ENCODE measurements at places on chromosomes 7 and 10.

DNA sequence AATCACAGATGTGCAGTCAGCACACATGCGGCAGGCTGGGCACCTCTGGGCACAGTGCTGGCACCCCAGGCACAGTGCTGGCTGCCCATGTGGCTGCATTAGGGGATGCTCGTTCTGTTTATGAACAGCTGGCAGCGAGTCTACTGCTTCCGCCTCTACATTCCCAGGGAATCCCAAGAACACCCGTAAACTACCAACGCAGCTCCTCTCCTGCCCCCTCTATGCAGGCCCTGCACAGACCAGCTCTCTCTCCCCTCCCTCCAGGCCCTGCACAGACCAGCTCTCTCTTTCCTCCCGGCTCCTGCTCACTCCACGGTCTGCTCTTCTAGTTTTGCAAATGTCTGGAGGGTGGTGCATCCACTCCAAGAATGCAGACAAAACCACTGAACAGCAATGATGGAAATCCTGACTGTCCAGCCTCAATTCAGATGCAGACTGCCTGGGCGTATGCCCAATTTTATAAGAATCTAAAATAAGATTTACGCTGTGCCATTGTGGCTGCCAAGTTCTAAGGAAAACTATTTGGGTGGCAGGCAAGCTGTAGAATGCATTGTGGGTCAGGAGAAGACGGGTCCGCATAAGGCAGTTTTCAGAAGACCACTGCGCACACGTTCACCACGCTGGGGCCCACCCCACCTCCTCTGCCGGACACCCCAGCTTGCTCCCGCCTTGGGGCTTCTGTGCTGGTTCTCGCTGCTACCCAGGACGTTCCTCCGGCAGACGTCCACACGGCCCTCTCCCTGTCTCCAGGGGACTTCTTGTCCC is 234.6 kb downstream of the ZMYND11 start:
- DNase-seq: no peak

GRCh38 chr10:79390551-79391229 is 43.4 kb downstream of the PPIF start:
- DNase-seq: peak; percentile 26

DNA sequence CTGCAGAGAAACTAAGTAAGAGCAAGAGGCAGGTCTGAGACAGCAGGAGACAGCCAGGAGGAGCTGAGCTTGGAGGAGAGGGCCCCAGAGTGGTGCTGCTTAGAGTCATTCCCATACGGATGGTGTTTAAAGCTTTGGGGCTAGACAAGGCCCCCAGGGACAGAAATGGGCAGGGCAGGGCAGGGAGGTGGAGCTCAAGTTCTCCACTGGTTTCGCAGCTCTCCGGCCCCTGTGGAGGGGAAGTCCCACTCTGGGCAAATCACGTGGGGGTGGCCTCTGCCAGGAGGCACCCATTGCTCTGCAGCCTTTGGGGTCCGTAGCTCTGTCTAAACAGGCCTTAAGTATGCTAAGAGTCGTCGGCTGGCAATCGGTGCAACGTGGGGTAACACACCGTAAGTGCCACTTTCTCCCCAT is 1.0 kb upstream of the PTPRE start:
- DNase-seq: no peak

DNA sequence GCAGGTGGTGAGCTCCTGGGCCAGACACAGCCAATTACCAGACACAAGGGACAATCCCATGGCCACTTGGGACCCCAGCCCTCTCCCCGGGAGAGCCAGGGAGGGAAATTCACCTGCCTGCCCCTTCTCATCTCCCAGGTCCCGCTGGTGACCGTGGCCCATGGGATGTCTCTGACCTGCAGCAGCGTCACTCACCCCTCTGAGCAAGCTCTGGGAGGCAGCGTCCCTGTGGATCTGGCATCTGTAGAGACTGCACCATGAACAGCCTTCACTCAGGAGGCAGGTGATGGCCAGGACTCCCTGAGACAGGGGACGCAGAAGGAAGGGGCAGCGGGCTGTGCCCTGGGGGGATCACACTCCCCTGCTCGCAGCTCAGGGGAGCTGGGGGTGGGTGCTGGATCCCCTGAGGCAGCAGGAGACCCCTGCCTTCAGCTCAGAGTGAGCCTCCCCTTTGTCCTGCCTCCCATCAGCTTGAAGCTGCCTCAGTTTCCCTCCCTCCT is 90.8 kb downstream of the FOXL3 start:
- peak; percentile 11 for DNase-seq

GRCh38 chr7:22113041-22113440 is 167.3 kb upstream of the CDCA7L start:
- DNase-seq: no peak

DNA sequence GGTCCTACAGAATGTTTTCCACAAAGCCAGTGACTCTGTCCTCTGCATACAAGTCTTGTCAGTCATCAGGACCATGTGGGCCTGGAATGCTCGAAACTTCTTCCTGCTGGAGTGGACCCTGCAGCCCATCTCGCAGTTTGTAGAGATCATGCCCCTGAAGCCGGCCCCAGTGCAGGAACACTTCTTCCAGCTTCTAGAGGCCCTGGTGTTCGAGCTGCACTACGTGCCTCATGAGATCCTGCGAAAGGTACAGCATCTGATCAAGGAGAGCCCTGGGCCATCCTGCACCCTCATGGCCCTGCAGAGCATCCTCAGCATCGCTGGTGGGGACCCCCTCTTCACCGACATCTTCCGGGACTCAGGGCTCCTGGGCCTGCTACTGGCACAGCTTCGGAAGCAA is 46.5 kb downstream of the WDFY4 start:
- no peak for DNase-seq

DNA sequence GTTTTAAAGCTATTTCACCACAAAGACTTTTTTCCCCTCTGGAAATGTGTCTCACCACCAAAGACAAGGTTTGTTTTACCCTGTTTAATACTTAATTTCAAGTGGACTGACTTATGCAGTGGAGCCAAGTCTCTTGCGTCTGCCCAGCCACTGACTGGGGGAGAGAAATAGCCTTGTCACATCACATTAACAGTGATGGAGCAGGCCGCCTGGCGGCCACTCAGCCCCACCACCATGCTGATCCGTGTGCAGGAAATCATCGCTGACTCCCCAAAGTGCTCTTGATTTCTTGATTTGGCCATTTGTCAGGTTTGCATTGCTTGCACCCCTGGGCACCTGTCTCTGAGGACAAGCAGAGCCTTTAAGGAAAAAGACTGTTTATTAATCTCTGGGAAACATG is 334.1 kb downstream of the GLRX3 start:
- DNase-seq: no peak

DNA sequence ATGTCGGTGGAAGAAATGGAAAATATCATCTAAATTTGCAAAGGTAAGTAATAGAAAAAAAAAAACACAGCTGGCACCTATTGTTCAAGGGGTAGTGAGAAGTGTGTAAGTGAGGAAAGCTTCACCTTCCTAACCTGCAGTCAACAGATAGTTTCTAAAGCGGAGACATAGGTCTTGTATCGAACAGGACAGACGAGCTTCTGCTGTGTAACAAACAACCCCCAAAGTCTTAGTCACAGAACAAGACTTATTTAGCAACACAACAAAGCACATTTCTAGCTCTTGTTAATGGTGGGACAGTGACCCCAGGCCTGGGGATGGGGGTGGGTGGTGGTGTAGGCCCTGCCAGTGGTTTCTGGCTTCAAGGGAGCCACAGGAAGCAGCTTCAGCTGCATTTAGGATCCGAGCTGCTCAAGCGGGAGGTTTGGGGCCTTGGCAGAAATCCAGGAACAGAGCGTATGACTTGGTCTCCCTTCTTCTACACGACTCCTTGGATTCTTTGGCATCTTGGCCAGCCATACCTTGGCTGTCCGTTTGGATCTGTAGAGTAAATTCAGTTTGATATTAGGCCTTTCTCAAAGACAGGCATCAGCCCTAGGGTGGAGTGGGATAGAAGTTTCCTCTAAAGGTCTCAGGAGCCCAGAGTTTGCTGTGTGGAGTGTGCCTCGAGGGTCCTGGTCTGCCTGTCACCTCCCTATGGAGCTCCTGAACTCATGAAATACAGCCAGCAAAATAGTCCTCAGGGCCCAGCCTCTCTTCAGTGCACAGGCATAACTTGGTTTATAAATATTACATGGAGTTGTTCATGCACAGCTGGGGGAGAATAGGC is 56.9 kb upstream of the SHH start:
- no peak for DNase-seq

GRCh38 chr10:114609518-114610426 is 48.3 kb downstream of the ABLIM1 start:
- DNase-seq: no peak

GRCh38 chr10:72319416-72320254 is 35.1 kb downstream of the DNAJB12 start:
- peak; percentile 92 for DNase-seq
